ENCODE measurements at places on chromosomes 16 and 17. TPM values are rescaled to one million over a fixed set of nuclear protein-coding genes. Genes with fewer than 3 reads are reported as not detected.

Gene DPEP2
- not detected for total RNA-seq

Gene PRSS36
- 0.19 TPM for total RNA-seq

DNA sequence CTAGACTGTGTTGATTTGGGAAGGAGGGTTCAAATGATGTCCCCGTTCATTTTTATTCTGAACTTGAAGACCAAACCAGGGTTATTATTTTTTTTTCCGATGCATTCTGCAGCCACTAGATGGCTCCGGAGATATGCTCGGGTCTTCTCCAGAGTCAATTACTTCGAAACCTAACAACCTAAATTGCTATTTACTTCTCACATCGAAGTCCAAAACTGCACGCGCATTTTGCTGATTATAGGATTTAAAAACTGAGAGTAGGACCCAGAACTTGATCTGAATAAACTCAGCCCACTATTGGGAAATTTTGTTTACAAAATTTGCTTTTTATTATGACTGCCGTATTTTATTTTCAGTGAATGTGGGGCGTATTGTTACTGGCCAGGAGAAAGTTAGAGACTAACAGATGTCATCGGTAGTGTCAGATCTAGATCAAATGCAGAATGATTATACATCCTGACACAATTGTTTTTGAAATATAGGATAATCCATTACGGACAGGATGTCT is 263.8 kb downstream of the HS3ST3A1 start:
- peaks cover 10% of the 10 kb centered on the region for H3K4me1 ChIP-seq
- DNase-seq: peak; percentile 67
- no peaks in the 10 kb centered on the region for H3K27me3 ChIP-seq

DNA sequence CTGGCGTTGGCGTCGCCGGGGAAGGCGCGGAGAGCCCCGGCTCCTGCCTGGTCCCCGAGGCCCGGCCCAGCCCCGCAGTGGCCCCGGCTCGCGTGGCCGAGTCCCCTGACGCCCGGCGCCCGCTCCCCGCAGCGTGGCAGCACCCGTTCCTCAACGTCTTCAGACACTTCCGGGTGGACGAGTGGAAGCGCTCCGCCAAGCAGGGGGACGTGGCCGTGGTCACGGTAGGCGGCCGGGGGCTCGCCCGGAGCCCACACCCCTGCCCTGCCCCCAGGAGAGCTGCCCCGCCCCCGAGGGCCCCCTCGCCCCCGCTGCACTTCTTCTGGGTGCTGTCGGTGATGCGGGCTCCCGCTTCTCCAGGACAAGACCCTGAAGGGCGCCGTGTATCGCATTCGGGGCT is 466 bp downstream of the WDR90 start:
- H3K27me3 ChIP-seq: no peaks in the 10 kb centered on the region
- H3K4me1 ChIP-seq: peaks cover 15% of the 10 kb centered on the region
- H3K27ac ChIP-seq: peak overlapping the region; percentile 81
- no peaks in the 10 kb centered on the region for H3K36me3 ChIP-seq

GRCh38 chr17:77897741-77898301 is 60.7 kb upstream of the TNRC6C start:
- H3K36me3 ChIP-seq: no peaks in the 10 kb centered on the region
- H3K27ac ChIP-seq: no peak overlapping the region
- no peak for DNase-seq

GRCh38 chr17:61309362-61310256 is 90.0 kb upstream of the TBX2 start:
- H3K4me3 ChIP-seq: no peak overlapping the region
- no peaks in the 10 kb centered on the region for H3K36me3 ChIP-seq
- H3K27ac ChIP-seq: peak overlapping the region; percentile 92
- peaks cover 38% of the 10 kb centered on the region for H3K4me1 ChIP-seq

Gene HS3ST3A1
- 7.6 TPM for total RNA-seq

- no peaks in the 10 kb centered on the region for H3K36me3 ChIP-seq
- no peaks in the 10 kb centered on the region for H3K4me1 ChIP-seq
These were observed 196.7 kb downstream of the CDH11 start for GRCh38 chr16:64925166-64925565.
